GM06990 (cell line): ENCODE measurements at places on chromosomes 2 and 18.

GRCh38 chr2:96236882-96237281 lies 28.3 kb upstream of the STARD7 start:
- DNase-seq, result no peak

GRCh38 chr2:214781226-214781625 lies 28.3 kb downstream of the BARD1 start:
- no peak for DNase-seq

DNA sequence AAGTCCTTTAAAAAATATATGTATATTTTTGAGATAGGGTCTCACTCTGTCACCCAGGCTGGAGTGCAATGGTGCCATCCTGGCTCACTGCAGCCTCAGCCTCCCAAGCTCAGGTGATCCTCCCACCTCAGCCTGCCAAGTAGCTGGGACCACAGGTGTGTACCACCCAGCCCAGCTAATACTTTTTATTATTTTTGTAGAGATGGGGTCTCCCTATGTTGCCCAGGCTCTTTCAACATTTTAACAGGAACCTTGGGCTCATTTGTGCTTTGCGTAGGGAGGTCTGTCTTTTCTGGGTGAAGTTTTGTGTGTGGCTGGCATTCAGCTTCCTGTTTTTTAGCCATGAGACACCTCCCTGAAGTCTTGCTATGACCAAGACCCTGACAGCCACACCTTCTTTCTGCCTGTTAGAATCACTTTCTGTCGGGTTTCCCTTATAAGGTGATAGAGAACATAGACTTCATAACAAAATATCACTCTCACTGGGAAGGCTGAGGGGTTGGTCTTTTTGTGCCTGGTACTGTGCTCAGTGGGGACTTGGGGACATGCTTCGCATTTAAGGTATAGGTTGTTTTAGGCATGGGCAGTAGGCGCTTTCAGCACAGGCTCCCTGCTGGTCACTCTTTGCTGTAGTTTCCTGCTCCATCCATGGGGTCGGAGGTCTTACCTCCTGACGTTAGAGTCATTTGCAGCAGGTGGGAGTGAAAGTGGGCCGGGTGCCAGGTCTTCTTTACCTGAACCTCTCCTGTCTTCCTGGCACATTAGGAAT lies 3.4 kb downstream of the RAB31 start:
- DNase-seq, result peak; percentile 61

GRCh38 chr2:171492664-171493063 lies 29.6 kb upstream of the CYBRD1 start:
- no peak for DNase-seq
